ENCODE measurements at places on chromosomes 12 and 14.

DNA sequence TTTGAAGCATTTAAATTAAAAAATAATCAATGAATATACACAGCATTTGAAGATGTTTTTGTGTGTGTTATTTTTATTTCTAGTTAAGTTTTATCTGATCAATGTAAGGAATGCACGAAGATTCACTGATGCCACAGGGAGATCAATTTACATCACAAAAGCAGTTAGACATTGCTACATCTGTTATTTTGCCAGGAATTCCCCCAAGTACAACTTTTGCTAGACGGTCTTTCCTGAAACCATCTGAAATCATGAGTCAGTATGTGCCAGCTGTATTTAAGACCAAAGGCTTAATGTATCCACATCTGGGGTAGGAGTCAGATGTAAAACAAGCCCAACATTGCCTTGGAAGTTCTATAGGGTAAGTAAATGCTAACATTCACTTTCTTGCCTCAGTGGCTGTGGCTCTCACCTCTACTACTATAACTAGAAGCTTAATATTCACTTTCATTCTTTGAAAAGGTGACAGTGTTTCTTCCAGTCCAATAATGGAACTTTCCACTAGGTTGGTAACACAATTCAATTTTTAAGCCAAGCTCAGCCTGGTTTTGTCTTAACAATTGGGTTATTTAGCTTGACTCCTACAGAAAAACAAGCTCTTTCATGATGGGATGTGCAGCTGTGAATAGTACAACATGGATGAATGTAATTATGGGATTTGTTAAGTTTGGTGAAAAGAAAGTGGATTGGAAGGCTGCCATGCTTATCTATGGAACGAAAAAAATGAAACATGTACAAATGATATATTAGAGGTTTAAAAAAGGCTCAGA is 385.4 kb upstream of the TMEM132C start:
- DNase-seq, result no peak

GRCh38 chr12:114895827-114896226 is 211.9 kb upstream of the TBX3 start:
- no peak for DNase-seq

DNA sequence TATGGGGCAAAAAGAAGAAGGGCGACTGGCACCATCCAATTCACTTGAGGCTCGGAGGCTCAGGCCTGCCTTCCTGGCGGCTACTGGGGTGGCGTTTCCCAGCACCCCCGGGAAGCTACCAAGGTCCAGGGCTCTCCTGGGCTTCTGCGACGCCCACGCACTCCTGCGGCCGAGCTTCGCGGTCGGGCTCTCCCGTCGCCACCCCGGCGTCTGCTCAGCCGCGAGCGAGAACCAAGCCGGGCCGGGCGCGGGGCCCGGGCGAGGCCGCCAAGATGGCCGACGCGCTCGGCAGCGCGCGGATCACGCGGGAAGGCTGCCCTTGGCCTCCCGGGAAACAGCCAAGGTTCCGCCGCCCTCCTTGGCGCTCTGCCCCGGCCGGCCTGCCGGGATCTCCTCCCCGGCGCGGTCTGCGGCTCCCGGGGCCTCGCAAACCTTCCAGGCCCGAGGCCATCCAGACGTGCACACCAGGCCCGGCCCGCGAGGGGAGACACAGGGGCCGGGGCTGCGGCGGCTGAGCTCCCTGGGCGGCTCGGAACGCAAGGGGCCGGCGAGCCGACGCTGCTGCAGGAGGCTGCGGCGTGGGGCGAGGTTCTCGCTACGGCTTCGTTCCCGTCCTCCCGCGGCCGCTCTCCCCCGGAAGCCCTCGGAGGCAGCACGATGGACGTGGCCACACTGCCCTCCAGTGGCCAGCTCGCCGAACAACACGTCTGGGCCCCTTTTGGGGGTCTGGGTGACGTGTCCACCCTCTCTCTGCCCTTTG is 23.5 kb upstream of the ZFP36L1 start:
- peak; percentile 88 for DNase-seq

- no peak for DNase-seq
Observed at GRCh38 chr12:48764521-48764920, 24.4 kb downstream of the ADCY6 start.

GRCh38 chr12:49014547-49014946 is 4.0 kb downstream of the PRKAG1 start:
- DNase-seq, result no peak

DNA sequence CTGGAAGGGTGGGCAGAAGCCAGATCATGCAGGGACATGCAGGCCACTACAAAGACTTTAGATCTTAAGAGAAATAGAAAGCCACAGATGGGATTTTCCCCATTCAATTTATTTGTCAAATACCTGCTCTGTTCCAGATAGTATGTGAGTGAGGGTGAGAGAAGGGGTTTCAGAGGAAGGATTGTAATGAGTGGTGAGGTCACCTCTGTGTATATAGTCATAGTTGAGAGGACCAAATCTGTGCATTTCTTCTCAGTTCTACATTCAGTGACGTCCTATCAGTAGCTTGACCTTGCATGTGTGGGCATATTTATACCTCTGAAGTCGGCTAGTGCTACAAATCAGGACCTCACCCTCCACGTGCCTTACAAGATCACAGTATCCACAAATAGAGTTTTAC is 31.2 kb upstream of the RBM19 start:
- no peak for DNase-seq

DNA sequence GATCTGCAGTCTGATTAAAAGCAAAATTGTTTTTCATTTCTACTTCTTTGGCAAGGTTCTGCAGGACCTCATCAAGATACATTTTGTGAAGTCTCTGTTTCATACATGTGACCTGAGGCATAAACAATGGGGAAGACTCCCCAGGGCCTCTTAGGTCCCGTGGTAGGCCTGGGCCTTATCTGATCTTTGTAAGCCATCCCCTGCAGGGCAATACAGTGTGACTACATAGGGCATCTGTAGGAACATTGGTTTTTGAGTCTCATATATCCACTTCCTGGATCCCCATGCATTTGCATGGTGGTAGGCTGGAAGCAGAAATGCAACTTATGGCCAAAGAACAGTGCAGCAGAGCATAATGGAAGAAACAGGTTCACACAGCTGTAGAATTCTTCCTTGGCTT is 6.0 kb downstream of the FAR2 start:
- DNase-seq, result no peak

- DNase-seq, result no peak
Observed at GRCh38 chr14:68767248-68767645, 25.6 kb downstream of the ZFP36L1 start.

DNA sequence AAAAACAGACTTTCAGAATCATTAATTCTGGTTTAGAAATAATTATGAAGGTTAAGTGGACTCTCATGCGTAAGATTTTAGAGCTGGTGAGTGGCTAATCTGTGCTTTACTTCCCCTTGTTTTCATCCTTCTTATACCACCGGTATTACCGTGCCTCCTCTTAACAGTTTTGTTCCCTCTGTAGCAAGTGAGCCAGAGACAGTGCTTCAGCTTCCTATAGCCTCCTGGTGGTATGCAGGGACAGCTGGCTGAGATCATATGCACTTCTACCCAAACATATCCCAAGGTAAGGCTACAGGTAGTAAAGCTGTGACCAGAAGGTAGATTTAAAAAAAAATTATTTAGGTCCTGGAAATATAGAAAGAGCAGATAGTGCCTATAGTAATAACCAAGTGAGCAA is 55.2 kb downstream of the PDE3A start:
- DNase-seq, result no peak

DNA sequence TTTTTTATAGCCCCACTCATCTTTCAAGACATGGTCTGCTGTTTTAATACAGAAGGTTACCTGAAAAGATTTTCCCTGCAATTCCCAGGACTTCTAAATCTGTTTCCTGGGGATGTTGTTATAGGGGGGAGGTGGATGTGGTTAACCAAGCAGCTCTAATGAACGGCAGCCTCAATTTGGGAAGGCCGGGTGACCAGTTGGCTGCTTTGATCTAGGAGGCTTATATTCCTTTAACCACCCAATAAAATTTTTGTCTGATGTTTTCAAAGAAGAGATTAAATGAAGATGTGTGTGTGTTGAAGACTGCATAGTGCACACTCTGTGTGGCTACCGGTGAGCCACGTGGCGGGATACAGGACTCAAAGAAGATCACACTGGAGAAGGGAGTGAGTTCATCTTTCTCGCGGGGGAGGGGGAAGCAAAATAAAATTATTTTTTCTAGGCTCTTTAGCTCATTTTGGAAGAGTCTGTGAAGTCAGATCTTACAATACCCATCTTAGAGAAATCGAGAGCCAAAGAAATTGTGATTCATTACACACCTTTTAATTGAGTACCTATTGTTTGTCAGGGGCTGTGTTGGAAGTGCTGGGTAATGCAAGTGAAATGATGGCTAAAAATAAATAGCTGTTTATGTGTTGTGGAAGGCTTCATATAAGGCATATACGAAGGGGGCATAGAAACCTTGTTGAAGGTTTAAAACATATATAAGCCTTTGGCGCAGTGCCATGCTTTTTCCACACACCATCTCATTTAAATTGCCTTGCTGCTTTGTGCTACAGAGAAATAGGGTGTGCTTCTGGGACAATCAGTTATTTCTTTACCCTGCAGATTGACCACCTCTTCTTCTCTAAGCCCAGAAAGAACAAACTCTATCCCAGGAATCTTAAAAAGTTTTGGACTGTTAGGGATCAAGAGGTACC is 18.5 kb downstream of the ELK3 start:
- no peak for DNase-seq

- no peak for DNase-seq
Observed at GRCh38 chr14:54098536-54098935, 141.9 kb upstream of the BMP4 start.

DNA sequence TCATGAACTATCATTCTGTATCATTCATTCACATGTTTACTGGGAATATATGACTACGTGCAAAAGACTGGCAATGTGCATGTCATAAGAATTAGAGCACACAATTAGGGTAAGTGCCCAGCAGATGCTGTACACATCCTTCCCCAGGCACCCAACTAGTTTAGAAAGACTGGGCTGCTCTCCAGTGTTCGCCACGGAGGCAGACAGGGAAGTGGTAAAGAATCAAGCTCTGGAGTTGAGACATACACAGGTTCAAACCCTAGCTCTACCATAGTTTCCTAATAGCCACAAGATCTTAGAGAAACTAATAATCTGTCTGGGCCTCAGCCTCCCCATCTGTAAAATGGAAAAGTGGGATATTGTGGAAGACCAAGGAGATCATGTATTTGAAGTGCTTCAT is 6.8 kb downstream of the TMCC3 start:
- DNase-seq, result no peak

- no peak for DNase-seq
Observed at GRCh38 chr14:61416591-61416990, 95.2 kb downstream of the PRKCH start.

DNA sequence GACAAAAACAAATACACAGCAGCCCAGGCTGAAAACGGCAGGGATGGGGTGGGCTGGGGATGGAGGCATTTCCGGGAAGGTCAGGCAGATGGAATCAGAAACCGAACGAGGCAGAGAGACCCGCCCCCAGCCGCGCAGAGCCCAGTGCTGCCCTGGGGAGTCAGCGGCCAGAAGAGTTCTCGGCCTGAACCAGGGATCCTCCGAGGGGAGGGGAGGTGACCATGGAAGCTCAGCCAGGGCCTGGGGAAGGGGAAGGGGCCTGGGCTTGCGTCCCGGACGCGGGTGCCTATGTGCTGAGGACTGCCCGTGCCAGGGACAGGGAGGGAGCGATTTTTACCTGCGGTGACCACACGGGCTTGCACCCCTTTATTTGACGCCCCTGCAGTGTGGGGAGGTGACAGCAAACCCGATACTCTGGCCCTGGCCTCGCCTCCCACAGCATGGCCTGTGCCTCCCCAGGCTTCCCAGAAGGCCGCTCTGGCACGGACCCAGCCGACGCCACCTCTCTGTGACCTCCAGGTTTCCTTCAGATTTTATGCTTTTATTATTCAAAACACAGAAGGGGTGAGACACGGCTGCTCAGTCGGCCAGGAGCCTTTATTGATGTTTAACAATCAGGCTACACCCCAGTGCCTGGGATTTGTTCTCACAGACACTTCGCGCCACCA is 7.7 kb downstream of the LRCOL1 start:
- no peak for DNase-seq

- DNase-seq, result no peak
Observed at GRCh38 chr12:91892081-91892855, 253.4 kb downstream of the BTG1 start.

DNA sequence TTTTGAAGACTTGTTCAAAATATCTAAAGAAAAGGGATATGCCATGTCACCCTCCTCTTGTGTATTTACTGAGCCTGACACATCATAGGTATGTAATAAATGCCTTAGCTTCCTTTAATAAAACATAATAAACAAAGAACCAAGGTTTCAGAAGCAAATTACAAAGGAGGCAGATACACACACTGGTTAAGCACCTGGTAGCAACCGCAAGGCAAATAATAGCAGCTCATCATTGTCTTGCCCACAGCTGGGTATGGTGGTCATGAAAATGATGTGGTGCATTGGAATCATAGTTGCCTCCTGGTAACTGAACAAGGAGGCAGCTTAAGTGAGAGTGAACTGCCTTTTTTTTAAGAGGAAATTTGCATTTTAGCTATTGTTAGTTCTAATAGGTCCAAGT is 39.0 kb downstream of the PAX9 start:
- no peak for DNase-seq

- DNase-seq, result no peak
Observed at GRCh38 chr14:62939970-62940369, 105.3 kb downstream of the KCNH5 start.

DNA sequence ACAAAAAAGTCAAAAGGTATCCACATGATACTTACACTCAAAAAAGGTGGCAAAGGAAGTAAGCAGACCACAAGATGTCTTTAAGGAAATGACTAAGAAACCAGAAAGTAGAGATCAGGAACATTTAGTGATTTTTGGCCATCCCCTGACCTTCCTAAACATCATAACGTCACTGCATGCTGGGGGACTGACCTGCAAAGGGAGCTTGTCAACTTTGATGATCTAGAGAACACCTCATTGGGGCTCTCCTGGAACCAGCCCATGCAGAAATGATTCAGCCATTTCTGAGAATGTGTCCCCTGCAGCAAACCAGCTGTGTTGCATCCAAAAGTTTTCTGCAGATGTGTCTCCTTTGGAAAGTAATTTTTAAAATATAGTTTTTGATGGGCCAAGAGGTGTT is 152.2 kb upstream of the RASSF8 start:
- DNase-seq, result no peak

- no peak for DNase-seq
Observed at GRCh38 chr12:92123780-92124688, 21.6 kb downstream of the BTG1 start.

- DNase-seq, result no peak
Observed at GRCh38 chr12:62647586-62647985, 181.0 kb downstream of the MON2 start.

- no peak for DNase-seq
Observed at GRCh38 chr14:41482861-41483260, 123.8 kb upstream of the LRFN5 start.

DNA sequence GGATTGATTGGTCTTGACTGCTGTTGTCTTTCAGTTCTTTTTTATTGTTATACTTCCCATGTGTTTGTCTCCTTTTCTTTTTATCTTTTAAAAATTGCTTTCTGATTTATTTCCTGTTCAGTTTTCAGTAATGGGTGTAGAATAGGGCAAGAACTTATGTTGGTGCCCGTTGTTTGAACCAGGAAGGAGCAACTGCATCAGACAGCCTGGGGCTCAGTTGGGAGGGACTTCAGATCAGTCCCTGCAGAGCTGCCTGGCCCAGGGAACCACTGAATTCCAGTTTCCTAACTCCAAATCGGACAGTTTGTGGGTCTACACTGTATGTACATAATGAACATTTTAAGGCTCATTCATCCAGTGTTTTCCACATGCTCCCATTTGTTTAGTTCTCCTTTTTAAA is 64.9 kb downstream of the FBXO34 start:
- DNase-seq, result no peak

- peak; percentile 81 for DNase-seq
Observed at GRCh38 chr12:570921-571794, 92.1 kb downstream of the NINJ2 start.

- no peak for DNase-seq
Observed at GRCh38 chr12:19529951-19530636, 90.8 kb downstream of the AEBP2 start.

GRCh38 chr14:44589180-44589579 is 82.1 kb upstream of the FSCB start:
- no peak for DNase-seq

All from prostate gland (tissue), 2 donors.